ENCODE measurements at places on chromosomes 7 and 10. TPM values are rescaled to one million over a fixed set of nuclear protein-coding genes. Genes with fewer than 3 reads are reported as not detected.

Gene CD36
- polyA plus RNA-seq: 0.30 TPM

Gene LBX1
- not detected for polyA plus RNA-seq

Gene FGL2
- polyA plus RNA-seq: 4.6 TPM

DNA sequence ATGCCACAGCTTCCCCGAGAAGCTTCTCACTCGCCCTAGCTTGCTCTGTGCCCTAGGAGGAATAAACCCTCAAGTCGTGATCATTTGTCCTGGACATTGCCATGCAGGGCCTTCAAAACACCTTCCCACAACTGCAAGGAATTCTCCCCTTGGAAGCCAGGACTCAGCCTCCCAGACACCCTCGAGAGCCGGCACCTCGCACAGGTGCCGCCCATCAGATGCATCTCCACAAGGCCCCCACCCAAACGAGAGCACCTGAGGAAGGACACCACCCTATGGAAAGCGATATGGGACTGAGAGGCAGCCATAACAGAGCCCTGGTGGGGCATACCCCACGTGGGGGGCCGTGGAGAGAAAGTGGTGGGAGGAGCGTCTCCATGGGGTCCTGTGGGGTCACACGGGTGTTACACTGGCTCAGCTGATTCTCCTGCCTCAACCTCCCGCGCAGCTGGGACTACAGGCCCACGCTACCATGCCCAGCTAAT, 77.6 kb upstream of the FOXK1 start:
- no peak for DNase-seq
- H3K27me3 ChIP-seq: no peaks in the 10 kb centered on the region
- no peak overlapping the region for H3K4me3 ChIP-seq
- no peaks in the 10 kb centered on the region for H3K36me3 ChIP-seq
- no peak overlapping the region for H3K27ac ChIP-seq

DNA sequence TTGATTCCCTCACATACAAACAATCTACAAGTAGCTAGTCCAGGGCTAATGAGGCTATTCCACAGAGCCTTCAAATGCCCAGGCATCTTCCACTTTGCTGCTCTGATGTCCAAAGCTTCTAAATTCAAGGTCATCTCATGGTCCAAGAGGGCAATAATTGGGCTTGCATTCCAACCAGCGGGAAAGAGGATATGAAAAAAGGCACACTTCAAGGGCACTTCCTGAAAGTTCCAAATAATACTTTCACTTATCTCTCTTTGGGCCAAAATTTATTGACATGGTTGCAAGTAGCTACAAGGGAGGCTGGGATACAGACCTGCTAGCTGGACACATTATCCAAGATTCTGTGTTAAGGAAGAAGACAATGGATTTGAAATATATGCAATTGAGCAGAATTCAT, 25.2 kb upstream of the APBB1IP start:
- H3K36me3 ChIP-seq: no peaks in the 10 kb centered on the region
- DNase-seq: no peak
- no peak overlapping the region for H3K4me3 ChIP-seq
- no peaks in the 10 kb centered on the region for H3K27me3 ChIP-seq
- no peak overlapping the region for H3K27ac ChIP-seq

- no peaks in the 10 kb centered on the region for H3K27me3 ChIP-seq
- H3K4me1 ChIP-seq: no peaks in the 10 kb centered on the region
- DNase-seq: no peak
- H3K4me3 ChIP-seq: no peak overlapping the region
- H3K36me3 ChIP-seq: peaks cover 3% of the 10 kb centered on the region
- H3K27ac ChIP-seq: no peak overlapping the region
These were observed 54.1 kb downstream of the NOD1 start for GRCh38 chr7:30424506-30424905.
